Naive thymus-derived CD4-positive, alpha-beta T cell (primary cell): ENCODE measurements at places on chromosomes 5 and 9. TPM values are rescaled to one million over a fixed set of nuclear protein-coding genes. Genes with fewer than 3 reads are reported as not detected.

DNA sequence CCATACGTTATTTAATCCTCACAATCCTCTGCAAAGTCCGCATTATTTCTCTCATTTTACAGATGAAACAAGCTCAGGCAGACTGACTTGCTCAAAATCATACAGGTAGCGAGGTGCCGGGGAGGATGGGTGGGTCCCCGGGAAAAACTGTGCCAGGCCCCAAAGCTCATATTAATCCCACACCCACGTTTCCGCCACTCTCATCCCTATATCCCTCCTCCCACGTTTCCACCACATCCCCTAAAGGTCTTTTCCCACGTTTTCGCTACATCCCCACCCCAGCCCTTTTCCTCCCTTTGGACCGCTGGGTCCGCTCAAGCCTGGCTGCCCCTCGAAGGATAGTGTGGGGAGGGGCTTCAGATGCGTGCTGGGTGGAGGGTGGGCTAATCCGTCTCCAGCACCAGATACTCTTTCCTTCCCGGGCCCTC lies 434 bp upstream of the FSD1L start:
- peak overlapping the region; percentile 43 for H3K27ac ChIP-seq
- no peaks in the 10 kb centered on the region for H3K36me3 ChIP-seq
- H3K4me3 ChIP-seq: peak overlapping the region; percentile 81
- no peaks in the 10 kb centered on the region for H3K27me3 ChIP-seq
- no peak for DNase-seq
- peaks cover 5% of the 10 kb centered on the region for H3K4me1 ChIP-seq

The SPINK7 gene
- total RNA-seq: not detected in 2 replicates

- no peak for DNase-seq
- no peak overlapping the region for H3K4me3 ChIP-seq
- no peaks in the 10 kb centered on the region for H3K4me1 ChIP-seq
- H3K36me3 ChIP-seq: no peaks in the 10 kb centered on the region
- H3K27me3 ChIP-seq: no peaks in the 10 kb centered on the region
- no peak overlapping the region for H3K27ac ChIP-seq
These were observed 114.6 kb downstream of the MTX3 start for GRCh38 chr5:79876456-79876855.

DNA sequence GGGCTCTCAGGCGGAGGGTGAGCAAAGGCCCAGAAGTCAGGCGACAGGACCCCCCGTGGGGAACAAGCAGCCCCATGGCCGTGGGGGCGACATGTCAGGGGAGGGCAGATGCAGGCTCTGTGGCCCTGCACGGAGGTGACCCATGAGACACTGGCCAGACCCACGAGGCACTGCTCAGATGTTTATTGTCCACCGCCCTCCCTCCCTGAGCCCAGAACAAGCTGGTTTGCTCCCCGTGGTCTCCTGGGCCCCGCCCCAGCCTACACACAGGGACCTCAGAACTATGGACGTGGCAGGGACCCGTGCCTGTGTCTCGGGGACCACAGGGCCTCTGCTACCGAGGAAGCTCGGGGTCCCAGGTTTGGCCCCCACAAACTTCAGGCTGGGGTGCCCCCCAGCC lies 1.9 kb downstream of the FUT7 start:
- H3K4me3 ChIP-seq: peak overlapping the region; percentile 69
- H3K4me1 ChIP-seq: peaks cover 57% of the 10 kb centered on the region
- no peaks in the 10 kb centered on the region for H3K36me3 ChIP-seq
- DNase-seq: no peak
- H3K27ac ChIP-seq: no peak overlapping the region

- H3K36me3 ChIP-seq: no peaks in the 10 kb centered on the region
- no peak for DNase-seq
- no peaks in the 10 kb centered on the region for H3K4me1 ChIP-seq
- H3K4me3 ChIP-seq: no peak overlapping the region
These were observed 441.6 kb downstream of the CETN3 start for GRCh38 chr5:89967771-89968444.

DNA sequence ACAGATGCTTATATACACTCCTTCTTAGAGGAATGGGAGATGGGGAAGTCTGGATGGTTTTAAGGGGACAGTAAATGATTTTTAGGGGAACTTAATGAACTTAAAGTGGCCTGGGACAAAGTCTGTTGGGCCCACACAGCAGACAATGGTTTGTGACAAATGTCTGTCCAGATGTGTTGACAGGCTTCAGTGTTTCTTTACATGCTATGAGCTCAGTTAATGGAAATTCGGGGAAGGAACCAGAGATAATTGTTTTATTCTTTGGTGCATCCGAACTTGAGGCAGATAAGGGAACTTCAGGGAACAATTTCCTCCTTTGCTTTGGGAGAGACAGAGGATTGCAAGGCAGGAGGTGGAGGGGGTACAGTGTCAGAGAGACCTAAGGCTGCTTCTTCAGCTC lies 52.3 kb downstream of the NFIB start:
- DNase-seq: no peak
- H3K4me1 ChIP-seq: no peaks in the 10 kb centered on the region
- H3K4me3 ChIP-seq: no peak overlapping the region
- H3K27me3 ChIP-seq: no peaks in the 10 kb centered on the region
- H3K36me3 ChIP-seq: no peaks in the 10 kb centered on the region

DNA sequence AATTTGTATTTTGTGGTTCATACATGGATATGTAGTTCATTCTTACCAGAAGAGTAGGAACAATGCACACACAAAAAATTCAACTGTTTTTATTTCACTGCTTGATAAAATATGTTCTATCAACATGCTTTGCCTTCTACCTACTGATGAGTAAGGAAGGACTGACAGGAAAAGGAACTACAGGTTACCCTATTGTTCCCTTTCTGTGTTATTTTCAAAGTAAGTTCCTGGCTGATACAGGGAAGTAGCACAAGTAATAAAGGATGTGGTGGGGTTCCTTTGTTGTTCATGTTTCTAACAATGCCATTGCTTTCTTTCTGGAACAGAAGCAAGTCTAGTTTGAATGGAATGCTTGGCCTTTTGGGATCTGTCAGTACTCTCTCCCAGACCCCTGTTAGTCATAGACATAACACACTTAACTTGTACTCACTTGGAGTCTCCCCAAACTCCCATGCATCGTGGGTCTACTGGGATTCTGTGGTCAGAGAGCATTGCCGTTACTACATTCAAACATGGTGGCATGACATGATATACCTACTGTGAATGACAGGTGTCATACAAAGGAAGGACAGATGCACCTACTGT lies 20.2 kb upstream of the ALDOB start:
- H3K27ac ChIP-seq: no peak overlapping the region
- no peak for DNase-seq
- H3K36me3 ChIP-seq: no peaks in the 10 kb centered on the region
- H3K4me1 ChIP-seq: no peaks in the 10 kb centered on the region

The NUTM2F gene
- total RNA-seq: not detected in 2 replicates

DNA sequence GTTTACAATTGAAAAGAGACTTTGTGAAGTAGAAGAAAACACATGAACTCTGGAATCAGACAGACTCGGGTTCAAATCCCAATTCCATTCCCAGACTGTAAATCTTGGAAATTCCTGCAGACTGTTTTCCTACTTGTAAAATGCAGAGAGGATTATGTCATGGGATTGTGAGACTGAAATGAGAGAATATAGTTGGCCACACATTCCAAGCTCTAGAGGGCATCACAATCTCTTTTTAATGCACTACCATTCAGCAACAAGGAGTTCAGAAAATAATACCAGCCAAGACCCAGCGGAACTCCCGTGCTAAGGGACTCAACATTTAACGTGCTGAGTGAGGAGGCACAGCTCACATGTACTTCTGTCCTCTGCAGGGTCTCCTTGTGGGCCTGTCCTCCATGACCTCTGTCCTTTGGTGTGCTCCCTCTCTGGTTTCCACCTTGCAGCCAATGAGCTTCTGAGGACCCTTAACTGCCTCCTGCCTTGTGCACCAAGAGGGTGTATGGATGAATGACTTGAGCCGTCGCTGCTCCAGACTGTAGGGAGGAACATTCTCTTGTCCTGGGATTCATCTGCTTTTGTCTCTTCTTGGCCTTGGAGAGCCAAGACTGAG lies 263.5 kb downstream of the NTRK2 start:
- H3K36me3 ChIP-seq: no peaks in the 10 kb centered on the region
- DNase-seq: no peak
- H3K4me3 ChIP-seq: no peak overlapping the region
- no peaks in the 10 kb centered on the region for H3K27me3 ChIP-seq
- H3K27ac ChIP-seq: no peak overlapping the region

The LCN15 gene
- not detected for total RNA-seq

GRCh38 chr5:150946351-150946905 lies 41.6 kb upstream of the ZNF300 start:
- H3K27ac ChIP-seq: no peak overlapping the region
- H3K4me3 ChIP-seq: no peak overlapping the region
- no peaks in the 10 kb centered on the region for H3K36me3 ChIP-seq
- H3K4me1 ChIP-seq: no peaks in the 10 kb centered on the region
- no peak for DNase-seq

The FREM1 gene
- total RNA-seq: 0.86 TPM

The MARCHF3 gene
- total RNA-seq: 15.4 TPM

GRCh38 chr9:12790001-12790400 lies 15.2 kb downstream of the LURAP1L start:
- H3K36me3 ChIP-seq: no peaks in the 10 kb centered on the region
- no peaks in the 10 kb centered on the region for H3K27me3 ChIP-seq

GRCh38 chr9:114282926-114283325 lies 40.0 kb upstream of the ORM1 start:
- no peak overlapping the region for H3K4me3 ChIP-seq
- no peaks in the 10 kb centered on the region for H3K36me3 ChIP-seq
- no peaks in the 10 kb centered on the region for H3K27me3 ChIP-seq
- no peak overlapping the region for H3K27ac ChIP-seq
- no peaks in the 10 kb centered on the region for H3K4me1 ChIP-seq

DNA sequence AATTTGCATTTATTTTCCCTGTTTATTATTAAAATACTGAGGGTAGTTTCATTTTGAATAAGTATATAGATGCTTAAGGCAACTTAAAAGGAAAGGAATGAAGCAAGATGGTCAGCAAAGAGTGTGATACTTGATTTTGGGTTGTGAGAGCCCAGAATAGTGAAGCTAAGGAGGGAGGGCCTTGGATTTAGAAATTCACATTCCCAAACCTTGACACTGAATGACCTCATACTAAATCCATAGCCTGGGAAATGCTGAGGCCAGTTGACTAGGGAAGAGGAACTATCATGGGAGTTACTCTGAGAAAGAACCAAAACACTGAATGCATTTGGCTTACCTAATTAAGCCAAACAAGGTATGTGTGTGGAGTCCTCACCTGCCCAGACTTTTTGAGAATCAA lies 292.5 kb downstream of the SPATA31D1 start:
- H3K4me1 ChIP-seq: no peaks in the 10 kb centered on the region
- H3K27me3 ChIP-seq: no peaks in the 10 kb centered on the region
- H3K36me3 ChIP-seq: no peaks in the 10 kb centered on the region
- no peak for DNase-seq
- H3K4me3 ChIP-seq: no peak overlapping the region

The SPATA31C1 gene
- total RNA-seq: not detected

- H3K36me3 ChIP-seq: no peaks in the 10 kb centered on the region
- H3K4me3 ChIP-seq: no peak overlapping the region
- H3K27me3 ChIP-seq: no peaks in the 10 kb centered on the region
- H3K4me1 ChIP-seq: no peaks in the 10 kb centered on the region
- no peak overlapping the region for H3K27ac ChIP-seq
These were observed 245.4 kb downstream of the DENND1A start for GRCh38 chr9:123684393-123685149.

DNA sequence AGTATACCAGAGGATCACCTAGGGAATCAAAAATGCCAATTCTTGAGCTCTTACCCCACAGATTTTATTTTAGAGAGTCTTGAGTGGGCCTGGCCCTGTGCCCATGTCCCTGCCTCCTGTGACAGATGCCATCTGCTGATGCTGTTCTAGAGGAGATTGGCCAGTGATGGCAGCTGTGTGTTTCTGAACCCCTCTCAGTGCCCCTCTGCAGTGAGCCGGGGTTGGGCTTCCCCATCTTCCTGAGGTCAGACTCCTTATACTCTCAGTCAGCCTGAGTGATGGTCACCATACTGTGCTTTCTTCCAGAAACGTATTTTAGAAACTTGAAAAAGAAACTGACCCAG lies 6.1 kb downstream of the PTCD2 start:
- H3K4me3 ChIP-seq: no peak overlapping the region
- no peak overlapping the region for H3K27ac ChIP-seq
- H3K36me3 ChIP-seq: no peaks in the 10 kb centered on the region
- H3K27me3 ChIP-seq: no peaks in the 10 kb centered on the region
- H3K4me1 ChIP-seq: no peaks in the 10 kb centered on the region

DNA sequence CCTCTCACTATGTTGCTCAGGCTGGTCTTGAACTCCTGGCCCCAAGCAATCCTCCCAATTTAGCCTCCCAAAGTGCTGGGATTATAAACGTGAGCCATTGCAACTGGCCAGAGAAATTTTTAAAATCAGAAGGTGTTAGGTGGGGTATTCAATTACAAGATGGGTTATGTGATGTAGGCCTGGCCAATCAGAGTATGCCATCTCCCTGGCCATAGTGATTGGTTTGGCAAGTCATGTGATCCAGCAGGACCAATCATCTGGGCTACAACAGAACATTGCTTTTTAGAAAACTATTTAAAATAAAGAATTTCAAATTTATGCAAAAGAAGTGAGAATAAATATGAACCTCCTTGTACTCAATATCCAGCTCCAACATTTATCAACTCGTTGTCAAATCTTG lies 22.4 kb downstream of the NMRK1 start:
- H3K27me3 ChIP-seq: no peaks in the 10 kb centered on the region
- H3K4me3 ChIP-seq: no peak overlapping the region
- no peak for DNase-seq
- H3K27ac ChIP-seq: no peak overlapping the region
- peaks cover 4% of the 10 kb centered on the region for H3K36me3 ChIP-seq

DNA sequence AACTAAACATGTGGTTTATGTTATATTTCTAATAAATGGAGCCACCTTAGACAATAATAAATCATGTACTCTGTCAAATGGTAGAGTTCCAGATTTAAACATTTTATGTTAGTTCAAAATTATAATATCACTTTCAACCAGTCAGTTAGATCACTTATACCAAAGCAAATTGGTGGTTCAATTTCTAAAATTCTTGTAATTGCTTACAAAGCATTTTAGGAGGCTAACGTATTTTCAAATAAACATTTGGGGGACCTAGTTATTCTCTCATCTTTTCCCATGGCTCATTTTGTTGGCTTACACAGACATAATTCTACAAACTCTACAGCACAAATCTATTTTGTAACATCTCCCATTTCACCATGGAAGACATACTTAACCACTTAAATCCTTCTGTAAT lies 39.9 kb downstream of the EDIL3 start:
- H3K27ac ChIP-seq: no peak overlapping the region
- no peaks in the 10 kb centered on the region for H3K27me3 ChIP-seq
- no peaks in the 10 kb centered on the region for H3K36me3 ChIP-seq
- no peak for DNase-seq
- no peak overlapping the region for H3K4me3 ChIP-seq
- no peaks in the 10 kb centered on the region for H3K4me1 ChIP-seq

- no peaks in the 10 kb centered on the region for H3K4me1 ChIP-seq
- no peaks in the 10 kb centered on the region for H3K36me3 ChIP-seq
- DNase-seq: no peak
- H3K27me3 ChIP-seq: no peaks in the 10 kb centered on the region
- H3K4me3 ChIP-seq: no peak overlapping the region
These were observed 9.8 kb downstream of the SPATA31D3 start for GRCh38 chr9:81953096-81953495.

GRCh38 chr9:137893670-137894069 lies 16.1 kb downstream of the CACNA1B start:
- no peaks in the 10 kb centered on the region for H3K4me1 ChIP-seq
- no peak for DNase-seq

The GPR151 gene
- not detected for total RNA-seq
